Mesenteric fat pad (tissue), 1 donor: ENCODE measurements at places on chromosomes 2 and 18. TPM values are rescaled to one million over a fixed set of nuclear protein-coding genes. Genes with fewer than 3 reads are reported as not detected.
A peak's percentile ranks its signal among the peaks of the same experiment; 100 is the strongest.

GRCh38 chr2:239308661-239309397, 92.0 kb downstream of the HDAC4 start:
- DNase-seq: peak; percentile 81

DNA sequence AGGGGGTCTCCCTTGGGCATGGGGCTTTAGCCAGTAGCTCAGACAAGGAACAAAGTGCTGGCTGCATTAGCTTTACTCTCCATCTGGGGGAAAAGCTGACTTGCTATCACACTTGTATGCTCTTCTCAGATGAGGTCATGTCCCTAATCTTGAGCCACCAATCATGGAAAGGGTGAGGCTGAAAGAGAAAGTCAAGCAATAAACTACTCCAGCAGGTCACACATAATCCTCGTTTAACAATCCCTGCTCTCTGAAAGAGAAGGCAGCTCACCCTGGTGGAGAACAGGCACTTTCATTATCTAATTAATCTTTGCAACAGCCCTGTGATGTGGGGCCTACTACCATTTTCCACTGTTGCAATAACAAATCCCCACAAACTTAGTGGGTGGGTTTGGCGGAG, 129.7 kb upstream of the CAPN13 start:
- DNase-seq: no peak

GRCh38 chr2:24182507-24182906, 7.7 kb downstream of the FAM228A start:
- no peak for DNase-seq

GRCh38 chr2:154140249-154141025, 268.7 kb downstream of the GALNT13 start:
- no peak for DNase-seq

DNA sequence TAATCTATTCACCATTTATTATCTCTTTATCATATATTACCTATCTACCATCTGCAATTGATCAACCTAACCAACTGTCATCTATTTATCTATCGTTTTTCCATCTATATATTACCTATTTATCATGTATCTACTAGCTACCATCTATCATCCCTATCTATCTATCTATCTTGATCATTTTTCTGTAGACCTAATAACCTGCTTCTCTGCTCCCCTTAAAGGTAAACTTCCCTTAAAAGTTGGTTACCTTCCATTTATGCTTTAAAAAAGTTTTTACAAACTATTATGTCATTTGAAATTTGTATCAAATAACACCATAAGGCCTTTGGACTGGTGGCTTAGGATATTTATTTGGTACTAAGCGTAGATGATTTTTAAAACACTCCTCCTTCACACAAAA, 47.2 kb downstream of the TMEM18 start:
- DNase-seq: no peak

DNA sequence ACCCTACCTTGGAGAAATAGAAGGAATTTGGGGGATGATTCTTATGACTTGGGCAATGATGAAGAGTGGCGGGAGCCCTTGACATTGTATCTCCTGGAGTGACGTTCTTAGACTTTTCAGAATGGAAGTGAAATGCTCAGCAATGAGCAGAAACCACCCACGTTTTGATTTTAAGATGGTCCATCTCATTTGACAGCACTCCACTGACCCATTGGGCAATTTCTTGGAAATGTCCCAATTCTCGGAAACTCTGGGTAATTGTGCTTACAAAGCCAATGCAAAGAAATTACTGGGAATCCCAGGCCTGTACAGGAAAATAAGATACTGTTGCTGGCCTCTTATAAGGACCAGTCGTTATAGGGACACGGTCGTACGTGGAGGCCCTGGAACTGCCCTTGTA, 170.0 kb upstream of the COPS8 start:
- DNase-seq: no peak

DNA sequence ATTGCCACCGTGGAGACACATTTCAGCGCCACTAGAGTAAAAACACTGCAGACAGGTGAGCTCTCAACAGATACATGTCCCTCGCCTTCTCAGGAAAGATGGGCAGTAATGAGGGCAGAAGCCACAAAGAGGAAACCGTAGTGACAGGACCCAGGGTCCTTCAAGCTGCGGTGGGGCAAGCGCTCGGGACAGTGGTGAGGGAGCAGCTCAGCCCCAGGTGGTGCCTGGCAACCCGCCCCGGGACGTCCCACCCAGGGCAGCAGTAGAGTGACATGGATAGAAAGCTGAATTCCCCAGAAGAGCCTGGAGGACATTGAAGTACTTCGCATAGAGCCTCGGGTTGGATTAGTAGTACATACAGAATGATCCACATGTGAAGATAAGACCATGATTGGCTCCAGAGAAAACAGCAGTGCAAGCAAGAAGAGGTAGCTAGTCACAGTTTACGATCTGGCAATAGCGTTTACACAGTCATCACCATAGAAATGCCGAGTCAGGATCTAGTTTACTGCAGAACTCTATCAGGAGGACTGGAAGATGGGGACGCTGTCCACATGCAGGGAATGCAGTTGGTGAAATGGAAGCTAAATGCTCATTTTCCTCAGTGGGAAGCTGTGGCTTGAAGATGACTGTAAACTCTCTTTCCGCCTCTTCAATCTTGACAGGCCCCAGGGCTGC, 37.4 kb upstream of the ALPP start:
- DNase-seq: no peak

DNA sequence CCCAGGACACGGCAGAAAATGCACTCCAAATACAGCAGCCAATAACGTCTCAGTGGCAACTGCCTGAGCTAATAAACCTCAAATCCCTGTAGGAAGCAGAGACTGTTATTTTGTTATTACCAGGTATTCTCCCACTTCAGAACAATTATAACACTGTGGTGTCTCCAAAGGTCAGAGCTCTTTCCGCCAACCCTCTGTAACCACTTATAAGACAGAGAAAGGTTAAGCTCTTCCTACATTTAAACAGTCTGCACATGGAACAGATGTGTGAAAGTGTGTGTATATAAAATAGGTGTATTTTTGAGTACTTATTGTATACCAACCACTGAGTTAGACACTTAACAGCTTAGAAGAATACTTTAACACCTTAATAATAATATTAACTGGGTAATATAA, 64.1 kb downstream of the FBXO15 start:
- no peak for DNase-seq

- no peak for DNase-seq
Measured at GRCh38 chr2:168449419-168449818, 6.7 kb upstream of the CERS6 start.

DNA sequence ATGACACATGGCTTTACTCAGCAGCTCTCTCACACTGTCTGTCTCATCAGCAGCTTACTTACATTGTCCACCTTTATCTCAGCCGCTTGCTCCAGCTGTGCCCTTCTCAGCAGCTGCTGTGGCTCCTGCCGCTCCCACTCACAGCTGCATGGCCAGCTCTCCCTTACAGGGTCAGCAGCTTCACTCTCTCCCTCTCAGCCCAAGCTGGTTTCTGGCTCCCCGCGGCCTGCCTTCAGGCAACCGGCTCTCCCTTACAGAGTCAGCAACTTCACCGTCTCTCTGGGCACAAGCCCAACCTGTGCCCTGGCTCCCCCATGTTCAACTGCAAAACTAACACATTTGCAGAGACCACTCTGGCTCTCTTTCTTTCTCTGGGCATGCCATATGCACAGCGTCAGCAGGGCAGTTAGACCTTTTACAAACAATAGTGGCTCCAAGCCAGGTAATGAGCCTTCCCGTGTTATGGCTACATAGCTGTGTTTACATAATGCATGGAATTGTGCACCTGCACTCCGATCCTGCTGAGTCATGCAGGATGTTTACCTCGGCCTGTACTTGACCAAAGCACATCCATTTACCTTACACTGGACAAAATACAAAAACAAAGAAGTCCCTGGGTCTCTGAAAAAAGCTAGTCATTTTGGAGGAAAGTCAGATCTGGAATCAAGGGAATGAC, 167.3 kb downstream of the DOK6 start:
- no peak for DNase-seq

- DNase-seq: peak; percentile 74
Measured at GRCh38 chr2:239807568-239807967, 217.6 kb downstream of the NDUFA10 start.

GRCh38 chr2:177748360-177748759, 324.2 kb downstream of the PDE11A start:
- DNase-seq: no peak

DNA sequence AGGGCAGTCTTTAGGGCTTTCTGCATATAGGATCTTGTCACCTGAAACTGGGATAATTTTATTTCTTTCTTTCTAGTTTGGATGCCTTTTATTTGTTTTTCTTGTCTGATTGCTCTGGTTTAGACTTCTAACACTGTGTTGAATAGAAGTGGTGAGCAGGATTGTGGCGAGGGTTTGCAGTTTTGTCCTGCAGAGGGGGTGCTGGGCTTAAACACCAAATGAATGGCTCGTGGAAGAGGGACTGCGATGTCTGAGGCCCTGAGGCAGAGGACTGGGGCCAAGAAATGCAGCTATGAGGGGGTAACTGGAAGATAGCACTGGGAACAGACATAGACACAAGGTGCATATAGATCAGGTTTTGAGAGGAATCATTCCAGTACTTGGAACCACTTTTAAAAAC, 20.5 kb downstream of the UBE2F start:
- DNase-seq: peak; percentile 9

- no peak for DNase-seq
Measured at GRCh38 chr18:10530852-10531251, 5.0 kb downstream of the NAPG start.

GRCh38 chr18:23945416-23946079, 69.0 kb upstream of the TTC39C start:
- no peak for DNase-seq

- no peak for DNase-seq
Measured at GRCh38 chr2:54377901-54378493, 78.1 kb upstream of the SPTBN1 start.

- DNase-seq: no peak
Measured at GRCh38 chr2:47269316-47270232, 114.5 kb upstream of the STPG4 start.

DNA sequence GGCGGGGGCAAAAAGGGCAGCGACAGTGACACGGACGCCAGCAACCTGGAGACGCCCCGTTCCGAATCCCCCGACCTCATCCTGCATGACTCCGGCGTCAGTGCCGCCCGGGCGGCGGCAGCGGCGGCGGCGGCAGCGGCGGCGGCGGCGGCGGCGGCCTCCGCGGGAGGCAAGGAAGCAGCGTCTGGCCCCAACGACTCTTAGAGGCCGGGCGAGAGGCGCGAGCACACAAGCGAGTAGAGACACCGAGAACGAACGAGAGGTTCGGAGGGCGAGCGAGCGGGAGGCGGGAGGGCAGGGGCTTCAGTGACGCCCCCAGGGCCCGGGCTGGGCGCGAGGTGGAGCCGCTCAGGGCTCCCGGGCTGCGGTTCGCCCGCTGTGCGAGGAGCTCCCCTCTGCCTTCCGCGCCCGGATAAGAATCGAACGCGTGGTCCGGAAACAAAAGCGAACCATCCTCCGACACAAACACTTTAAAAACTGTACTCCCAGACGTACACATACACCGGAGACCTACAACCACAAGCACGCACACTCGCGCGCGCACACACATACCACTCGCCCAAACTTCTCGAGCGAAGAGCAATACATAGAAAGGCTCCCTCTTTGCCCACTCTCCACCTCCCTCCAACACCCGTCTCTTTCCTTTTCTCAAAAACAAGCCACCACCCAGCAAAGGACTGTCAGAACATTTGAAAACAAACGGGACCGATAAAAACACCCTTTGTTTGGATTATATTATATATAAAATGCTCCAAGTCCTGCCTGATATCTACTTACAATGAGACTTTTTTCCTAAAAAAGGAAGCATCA, 2.8 kb downstream of the SP9 start:
- no peak for DNase-seq

DNA sequence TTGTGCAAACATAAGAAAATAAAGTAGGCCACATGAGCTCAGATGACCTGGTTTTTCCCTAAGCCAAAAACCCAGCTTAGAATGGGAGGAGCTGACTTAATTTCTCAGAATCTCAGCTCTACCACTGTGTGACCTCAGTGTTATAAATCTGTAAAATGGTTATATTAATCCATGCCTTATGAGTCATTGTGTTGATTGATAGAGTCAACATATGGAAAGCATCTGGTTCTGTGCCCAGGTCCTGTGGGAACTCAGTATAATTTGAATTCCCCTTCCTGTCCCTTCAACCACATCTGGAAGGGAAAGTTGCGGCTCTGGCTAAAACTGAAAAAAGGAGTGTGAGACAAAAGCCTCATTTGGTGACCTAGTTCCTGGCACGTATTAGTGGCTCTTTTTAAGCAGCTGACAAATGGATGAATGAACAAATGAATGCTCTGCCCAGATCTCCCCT, 25.7 kb downstream of the TMEM177 start:
- no peak for DNase-seq

DNA sequence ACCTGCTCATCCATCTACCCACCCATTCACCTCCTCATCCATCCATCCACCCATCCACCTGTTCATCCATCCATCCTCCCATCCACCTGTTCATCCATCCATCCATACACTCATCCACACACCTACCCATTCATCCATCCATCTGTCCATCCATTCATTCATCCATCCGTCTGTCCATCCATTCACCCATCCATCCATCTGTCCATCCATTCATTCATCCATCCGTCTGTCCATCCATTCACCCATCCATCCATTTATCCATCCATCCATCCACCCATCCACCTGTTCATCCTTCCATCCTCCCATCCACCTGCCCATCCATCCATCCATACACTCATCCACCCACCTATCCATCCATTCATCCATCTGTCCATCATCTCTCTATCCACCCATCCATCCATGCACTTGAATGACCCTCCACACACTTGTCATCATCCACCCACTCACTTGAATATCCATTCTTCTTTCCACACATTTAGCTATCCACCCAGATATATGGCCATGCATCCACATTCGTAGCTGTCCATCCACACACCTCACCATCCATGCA, 45.0 kb downstream of the CROCC2 start:
- DNase-seq: no peak

GRCh38 chr2:121103960-121104359, 181.0 kb downstream of the TFCP2L1 start:
- no peak for DNase-seq

GRCh38 chr2:109498906-109499305, 114.9 kb downstream of the SEPTIN10 start:
- no peak for DNase-seq

- no peak for DNase-seq
Measured at GRCh38 chr2:199018826-199019225, 438.9 kb downstream of the SATB2 start.

NOSTRIN gene
- total RNA-seq: 62.1 TPM

CNTNAP5 gene
- total RNA-seq: not detected

SLC4A5 gene
- 2.0 TPM for total RNA-seq

SPHKAP gene
- not detected for total RNA-seq

SULT1C4 gene
- 2.1 TPM for total RNA-seq

FAM237A gene
- total RNA-seq: not detected

IMPA2 gene
- total RNA-seq: 31.8 TPM

RSAD2 gene
- 5.2 TPM for total RNA-seq

BOLL gene
- total RNA-seq: not detected

BCL11A gene
- total RNA-seq: 0.64 TPM

UGT1A8 gene
- total RNA-seq: not detected

ANKRD29 gene
- 11.9 TPM for total RNA-seq

RMND5A gene
- 30.9 TPM for total RNA-seq

ESPNL gene
- 0.48 TPM for total RNA-seq

ATAD2B gene
- total RNA-seq: 24.0 TPM
